ENCODE measurements at places on chromosomes 4 and X. TPM values are rescaled to one million over a fixed set of nuclear protein-coding genes. Genes with fewer than 3 reads are reported as not detected.

AREG gene
- 5.6 TPM for total RNA-seq

CPLX1 gene
- 2.1 TPM for total RNA-seq

XAGE1A gene
- total RNA-seq: 59.0 TPM

CLCN4 gene
- 0.11 TPM for total RNA-seq

SCRG1 gene
- not detected for total RNA-seq

Data from K562 (cell line).